ENCODE measurements at places on chromosomes 16 and 17. TPM values are rescaled to one million over a fixed set of nuclear protein-coding genes. Genes with fewer than 3 reads are reported as not detected.

SOCS1 gene
- 1.8 TPM for total RNA-seq

RMI2 gene
- total RNA-seq = 4.6 TPM

ACE gene
- 6.9 TPM for total RNA-seq

KIFC3 gene
- total RNA-seq = 31.4 TPM

SMIM22 gene
- not detected for total RNA-seq

EPN3 gene
- total RNA-seq = 0.23 TPM

CD300H gene
- not detected for total RNA-seq

ATP6V0A1 gene
- total RNA-seq = 360 TPM

MYH3 gene
- total RNA-seq = 1.4 TPM

KCTD11 gene
- total RNA-seq = 4.6 TPM

PPP1R27 gene
- total RNA-seq = not detected

NOG gene
- total RNA-seq = 9.0 TPM

Measured in diencephalon (tissue), 1 donor.